GM04504 (cell line): ENCODE measurements at places on chromosomes 12 and 14.
A peak's percentile ranks its signal among the peaks of the same experiment; 100 is the strongest.

DNA sequence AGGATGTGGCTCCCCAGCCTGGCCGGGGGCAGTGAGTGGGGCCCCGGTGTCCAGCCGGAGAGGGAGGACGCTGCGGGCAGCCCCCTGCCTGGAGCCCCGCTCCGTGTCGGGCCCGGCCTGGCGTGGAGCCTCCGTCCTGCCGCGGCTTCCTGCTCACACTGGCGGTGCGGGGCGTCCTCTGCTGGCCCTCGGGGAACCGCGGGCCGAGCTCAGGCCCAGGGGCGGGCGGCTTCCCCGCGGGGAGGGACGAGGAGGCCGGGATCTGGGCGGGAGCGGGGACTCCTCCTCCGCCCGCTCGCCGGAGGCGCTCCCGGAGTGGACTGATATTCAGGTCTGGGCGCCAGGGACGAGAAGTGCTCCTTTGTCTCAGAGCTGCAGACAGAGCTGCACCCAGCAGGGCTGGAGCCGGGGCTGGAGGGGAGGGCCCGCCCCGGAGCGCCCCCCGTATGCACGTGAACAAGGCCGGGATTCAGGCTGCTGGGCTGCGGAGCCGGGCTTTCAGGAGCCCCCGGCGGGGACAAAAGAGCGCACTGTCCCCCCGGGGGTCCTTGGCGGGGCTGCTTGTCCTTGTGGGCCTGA lies 2.2 kb downstream of the MMP17 start:
- DNase-seq: peak; percentile 79

DNA sequence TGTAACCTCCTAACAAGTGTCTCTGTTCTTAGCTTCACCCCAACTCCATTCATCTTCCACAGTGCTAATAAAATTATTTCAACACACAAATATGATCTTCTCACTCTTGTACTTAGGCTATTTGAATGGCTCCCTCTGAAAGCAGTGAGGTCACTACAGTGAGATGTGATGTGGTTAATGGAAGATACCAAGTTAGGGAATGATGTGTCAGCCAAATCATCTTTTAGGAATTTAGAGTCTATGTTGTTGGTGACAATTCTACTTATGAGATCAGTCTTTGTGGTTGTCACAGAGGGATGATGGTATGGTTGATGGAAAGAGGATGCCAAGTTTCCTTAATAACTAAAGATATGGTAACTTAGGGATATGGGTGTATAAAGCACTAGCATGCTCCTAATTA lies 57.6 kb downstream of the POLR3B start:
- no peak for DNase-seq

DNA sequence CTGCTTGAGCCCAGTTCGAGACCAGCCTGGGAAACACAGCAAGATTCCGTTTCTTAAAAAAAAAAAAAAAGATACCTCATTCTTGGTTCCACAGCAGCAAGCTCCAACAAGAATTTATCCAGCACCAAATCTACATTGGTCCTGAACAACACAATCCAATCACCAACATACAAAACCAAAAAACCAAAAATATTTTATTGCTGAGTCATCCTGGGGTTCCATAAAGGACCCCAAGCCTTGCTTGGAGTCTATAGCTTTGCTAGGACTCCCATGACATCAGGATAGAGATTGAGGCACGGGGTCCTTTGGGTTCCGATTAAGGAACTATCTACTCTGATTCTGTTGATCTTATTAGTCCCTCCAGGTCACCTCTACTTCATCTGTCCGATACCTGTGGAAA lies 7.7 kb downstream of the OSGEP start:
- DNase-seq: no peak

DNA sequence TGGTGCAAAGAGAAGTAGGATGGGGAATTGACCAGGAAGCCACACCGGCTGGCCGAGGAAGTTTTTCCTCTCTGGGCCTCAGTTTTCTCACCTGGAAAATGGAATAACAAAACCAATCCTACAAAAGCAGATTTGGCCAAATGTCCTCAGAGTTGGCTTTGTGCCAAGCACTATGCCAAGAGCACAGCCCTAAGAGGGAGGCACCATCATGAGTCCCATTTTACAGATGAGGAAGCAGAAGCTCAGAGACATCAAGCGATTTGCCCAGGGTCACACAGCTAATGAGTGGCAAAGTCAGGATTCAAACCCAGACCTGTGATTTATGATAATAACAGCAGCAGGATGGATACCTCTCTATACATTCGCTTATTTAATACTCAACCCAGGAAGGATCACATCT lies 27.3 kb downstream of the RASAL1 start:
- no peak for DNase-seq

DNA sequence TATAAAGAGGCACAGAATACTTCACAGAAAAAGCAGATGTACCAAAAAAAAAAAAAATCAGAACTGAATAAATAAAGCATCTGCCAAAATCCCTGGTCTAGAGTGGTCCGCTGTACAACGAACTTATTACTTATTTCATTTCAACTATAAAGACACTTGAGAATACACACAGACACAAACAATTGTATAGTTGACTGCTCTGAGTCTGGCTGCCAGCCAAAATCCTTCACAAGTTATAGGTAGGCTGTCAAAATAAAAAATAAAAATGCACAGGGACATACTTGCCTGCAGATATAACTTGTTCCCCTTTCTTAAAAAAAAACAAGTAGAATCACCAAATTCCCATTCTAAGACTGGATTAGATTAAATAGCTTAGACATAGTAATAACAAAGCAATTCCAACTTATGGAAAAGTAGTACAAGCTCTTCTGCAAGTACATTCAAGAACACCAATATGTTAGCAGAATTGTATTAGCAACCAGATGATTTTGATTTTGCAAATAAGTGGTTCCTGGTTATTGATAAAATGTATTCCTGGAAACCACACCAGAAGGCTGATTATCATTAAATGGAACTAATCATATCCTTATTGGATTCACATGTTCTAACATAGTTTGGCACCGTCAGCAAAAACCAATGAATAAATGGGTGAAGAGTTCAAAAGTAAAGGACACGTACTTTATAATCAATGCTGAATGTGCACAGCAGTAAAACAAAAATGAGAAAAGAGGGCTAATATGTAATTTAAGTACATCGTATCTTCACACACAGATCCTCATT lies 248.5 kb downstream of the NELL2 start:
- DNase-seq: no peak

DNA sequence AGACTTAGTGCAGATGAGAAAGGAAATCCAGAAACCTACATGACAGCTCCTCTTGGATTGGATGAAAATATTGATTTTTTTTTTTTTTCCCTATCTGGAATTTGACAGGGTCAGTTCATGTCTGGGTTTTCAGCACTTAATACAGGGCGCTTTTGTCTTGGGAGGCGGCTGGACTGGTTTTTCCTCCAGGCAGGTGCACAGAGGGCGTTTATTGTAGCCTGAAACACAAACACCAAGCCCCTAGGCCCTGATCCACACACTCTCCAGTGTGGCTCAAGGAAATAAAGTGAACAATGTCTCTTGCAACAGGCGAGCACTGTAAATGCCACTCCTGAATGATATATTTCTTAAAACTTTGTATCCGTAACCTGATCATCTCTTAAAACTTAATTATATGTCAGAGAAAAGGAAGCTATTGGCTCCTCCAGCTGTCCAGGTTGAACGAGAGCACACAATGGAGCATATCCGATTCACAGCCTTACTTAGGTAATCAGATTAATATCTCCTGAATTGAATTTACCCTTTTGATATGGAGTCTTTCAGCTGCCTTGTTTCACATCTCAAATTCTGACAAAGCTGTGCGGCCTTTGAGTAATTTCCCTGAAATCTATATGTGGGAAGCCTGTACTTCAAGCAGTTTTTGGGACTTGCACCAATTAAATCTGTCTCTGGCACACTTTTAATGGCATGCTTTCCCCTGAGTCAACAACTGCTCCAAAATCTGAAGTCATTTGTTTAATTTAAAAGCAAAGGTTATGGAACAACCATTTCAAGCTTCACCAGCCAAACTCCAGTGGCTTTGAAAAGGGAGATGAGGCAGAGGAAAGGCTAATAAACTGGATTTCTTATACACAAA lies 485.7 kb downstream of the ZFP36L1 start:
- no peak for DNase-seq

- no peak for DNase-seq
These were observed 15.5 kb upstream of the MLXIP start for GRCh38 chr12:122062832-122063693.
